ENCODE measurements at places on chromosomes 1 and 21.

DNA sequence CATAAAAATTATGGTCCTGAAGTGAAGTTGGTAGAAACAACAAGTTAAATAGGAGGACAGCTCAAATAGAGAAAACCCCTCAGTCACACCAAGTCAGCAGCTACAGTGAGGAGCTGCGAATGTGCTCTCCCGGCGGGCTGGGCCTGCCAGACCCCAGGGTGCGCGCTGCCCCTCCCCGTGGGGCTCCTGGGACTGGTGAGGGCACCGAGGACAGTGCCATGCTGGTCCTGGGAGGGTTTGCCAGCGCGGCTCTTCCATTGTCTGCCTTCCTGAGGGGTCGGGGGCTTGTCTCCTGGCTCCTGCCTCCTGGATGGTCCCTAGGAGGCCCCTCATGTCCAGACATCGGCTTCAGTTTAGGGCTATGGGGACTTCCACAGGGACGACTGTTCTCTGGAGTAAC, 121.8 kb downstream of the PCBP3 start:
- DNase-seq: no peak

DNA sequence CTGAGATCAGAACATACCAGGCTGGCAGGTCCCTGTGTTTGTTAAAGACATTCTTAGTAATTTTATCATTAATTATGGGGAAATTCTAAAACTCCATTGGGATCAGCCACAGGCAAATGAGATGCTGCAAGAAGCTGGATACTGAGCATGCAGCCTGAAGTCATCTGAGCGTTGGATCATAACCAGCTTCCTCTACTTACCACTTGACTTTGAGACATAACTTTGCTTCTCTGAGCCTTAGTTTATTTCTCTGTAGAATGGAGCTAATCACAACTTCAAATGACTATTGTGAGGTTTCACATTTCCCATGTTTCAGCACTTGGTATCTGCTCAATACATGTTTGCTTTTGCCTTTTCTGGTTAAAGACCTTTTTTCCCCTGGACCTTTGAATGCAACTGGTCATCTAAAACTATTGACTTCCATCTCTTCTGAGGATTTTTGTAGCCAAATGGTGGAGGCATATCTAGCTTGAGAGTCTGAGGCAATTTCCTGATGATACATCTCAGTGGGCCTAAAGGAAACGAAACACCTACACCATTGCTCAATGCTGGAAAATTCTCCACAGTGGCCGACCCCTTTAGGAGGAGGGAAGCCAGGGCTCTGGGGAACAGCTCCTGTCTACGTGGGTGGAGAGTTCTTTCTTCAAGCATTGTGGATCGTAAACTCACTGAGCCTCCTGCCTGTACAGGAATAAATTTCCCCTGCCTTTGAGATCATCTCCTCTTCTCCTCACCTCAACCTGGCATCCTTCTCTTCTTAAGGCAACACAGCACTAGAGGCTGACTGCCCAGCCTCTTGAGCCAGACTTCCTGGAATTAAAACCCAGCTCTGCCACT, 109.1 kb upstream of the HOOK1 start:
- no peak for DNase-seq

DNA sequence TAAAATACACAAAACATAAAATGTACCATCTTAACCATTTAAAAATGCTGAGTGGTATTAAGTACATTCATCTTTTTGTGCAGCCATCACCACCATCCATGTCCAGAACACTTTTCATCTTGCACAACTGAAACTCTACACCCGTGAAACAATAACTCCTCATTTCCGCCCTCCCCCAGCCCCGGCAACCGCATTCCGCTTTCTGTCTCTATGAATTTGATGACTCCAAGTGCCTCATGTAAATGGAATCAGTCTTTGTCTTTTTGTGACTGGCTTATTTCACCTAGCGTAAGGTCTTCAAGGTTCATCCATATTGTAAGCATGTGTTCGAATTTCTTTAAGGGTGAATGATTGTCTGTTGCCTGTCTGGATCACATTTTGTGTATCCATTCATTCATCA, 37.2 kb downstream of the SCCPDH start:
- no peak for DNase-seq

DNA sequence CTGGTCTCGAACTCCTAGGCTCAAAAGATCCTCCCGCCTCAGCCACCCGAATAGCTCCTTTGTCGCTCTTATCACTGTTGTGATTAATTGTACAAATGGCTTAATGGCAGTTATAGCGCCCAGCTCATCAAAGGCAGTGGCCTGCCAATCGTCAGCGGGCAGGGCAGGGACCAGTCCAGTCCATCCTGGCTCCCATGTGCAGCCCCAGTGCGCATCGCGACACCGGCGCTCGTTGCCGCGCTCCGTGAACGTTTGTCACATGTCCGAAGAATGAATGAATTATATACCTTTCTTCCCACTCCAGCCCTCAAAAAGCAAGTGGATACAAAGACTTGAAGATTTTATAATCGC, 18.4 kb downstream of the MTX1 start:
- peak; percentile 51 for DNase-seq

- DNase-seq: no peak
Measured at GRCh38 chr1:115539061-115539460, 102.7 kb upstream of the VANGL1 start.

- DNase-seq: no peak
Measured at GRCh38 chr21:31860851-31861250, 12.0 kb upstream of the HUNK start.

DNA sequence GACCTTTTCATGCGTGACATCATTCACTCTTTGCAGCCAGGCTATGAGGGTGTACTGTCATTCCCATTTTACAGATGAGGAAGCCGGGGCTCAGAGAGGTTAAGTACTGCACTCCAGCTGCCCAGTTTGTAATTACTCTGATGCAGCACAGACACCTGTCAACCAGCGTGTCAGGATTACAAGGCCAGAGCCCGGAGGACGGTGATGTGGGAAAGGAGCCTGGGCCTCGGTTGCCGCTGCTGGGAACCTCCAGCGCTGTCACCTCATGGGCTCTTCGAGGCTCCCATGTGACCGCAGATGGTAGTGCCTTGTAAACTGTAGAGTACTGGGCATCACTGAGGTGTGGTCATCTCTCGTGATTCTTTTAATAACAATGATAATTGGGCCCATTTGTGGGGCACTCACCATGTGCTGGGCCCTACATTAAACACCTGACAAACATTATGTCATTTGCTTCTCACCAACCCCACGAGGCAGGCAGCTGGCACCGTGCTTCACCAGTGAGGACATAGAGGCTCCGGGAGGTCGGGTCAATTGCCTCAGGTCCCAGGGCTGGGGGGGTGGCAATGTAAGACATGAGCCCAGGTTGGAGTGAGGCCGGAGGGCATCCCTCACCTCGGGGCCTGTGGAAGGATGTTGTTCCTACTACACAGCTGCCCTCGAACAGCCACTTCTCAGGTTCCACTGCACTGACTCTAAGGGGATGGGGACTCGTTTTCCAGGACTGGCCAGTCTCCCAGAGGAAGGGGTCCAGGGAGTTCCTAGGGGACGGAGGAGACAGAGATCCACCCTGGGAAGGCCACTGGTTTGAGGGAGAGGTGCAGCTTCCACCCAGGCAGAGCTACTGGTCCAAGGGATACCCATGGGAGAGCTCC, 42.8 kb upstream of the PADI1 start:
- DNase-seq: no peak

GRCh38 chr1:29390491-29391361, 154.4 kb downstream of the PTPRU start:
- DNase-seq: no peak

GRCh38 chr1:229264487-229264886, 6.4 kb upstream of the RAB4A start:
- no peak for DNase-seq

DNA sequence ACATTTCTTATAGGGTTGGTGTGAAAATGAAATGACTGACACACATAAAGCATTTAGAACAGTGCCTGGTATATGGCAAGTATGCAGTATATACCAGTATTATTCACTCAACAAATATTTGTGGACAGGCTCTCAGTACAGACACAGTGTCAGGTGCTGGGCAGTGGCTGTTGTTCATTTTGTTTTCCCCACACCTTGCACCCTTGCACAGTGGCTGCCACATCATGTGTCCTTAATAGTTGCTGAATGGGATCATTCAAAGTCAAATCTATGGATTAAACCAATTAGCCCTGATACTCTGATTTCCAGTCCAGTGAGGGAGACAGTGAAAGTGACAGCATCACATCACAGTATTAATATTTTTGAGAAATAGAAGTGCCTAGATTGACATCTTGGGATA, 2.4 kb downstream of the SLAMF1 start:
- DNase-seq: no peak

DNA sequence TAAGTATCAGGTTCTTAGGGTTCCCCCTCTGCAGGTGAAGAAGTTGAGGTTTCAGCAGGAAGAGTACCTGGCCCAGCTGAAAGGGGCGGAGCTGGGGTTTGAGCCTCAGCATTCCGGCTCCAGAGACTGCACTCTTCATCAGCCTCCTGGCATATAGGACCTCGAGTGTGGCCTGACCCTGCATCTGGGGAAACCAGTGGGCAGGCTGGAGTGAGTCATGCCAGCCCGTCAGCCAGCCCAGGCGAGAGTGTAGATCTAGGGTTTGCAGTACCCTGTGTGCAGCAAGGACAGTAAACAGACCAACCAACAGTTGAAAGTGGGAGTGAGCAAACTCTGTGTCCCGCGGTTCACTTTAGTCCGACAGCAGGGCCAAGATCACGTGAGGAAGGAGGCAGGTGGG, 14.1 kb downstream of the MFSD2A start:
- no peak for DNase-seq

DNA sequence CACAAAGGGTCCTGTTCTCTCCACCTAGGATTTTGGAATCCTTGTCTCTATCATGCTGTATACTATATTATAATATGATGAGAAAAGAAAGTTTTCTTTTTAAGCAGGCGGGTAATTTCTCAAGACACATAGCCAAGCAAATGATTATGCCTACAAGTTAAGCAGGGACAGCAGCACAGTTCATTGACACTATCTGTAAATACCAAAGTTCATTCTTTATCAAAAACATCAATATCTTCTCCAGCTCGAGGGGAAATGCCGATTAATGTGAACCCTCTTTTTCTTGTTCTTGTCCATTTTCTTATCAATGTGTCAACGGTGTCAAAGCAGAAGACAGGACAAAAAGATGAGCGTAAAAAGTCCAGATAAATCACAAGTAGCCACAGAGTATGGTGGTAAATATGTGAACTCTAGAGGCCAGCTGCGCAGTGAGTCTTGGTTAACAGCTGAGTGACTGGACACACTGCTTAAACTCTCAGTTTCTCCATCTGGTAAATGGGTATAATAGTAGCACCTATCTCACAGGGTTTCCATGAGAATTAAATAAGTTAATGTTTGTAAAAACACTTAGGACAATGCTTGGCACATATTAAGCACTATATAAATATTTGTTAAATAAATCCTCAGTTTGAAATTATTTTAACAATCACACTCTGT, 30.9 kb downstream of the LPAR3 start:
- no peak for DNase-seq

DNA sequence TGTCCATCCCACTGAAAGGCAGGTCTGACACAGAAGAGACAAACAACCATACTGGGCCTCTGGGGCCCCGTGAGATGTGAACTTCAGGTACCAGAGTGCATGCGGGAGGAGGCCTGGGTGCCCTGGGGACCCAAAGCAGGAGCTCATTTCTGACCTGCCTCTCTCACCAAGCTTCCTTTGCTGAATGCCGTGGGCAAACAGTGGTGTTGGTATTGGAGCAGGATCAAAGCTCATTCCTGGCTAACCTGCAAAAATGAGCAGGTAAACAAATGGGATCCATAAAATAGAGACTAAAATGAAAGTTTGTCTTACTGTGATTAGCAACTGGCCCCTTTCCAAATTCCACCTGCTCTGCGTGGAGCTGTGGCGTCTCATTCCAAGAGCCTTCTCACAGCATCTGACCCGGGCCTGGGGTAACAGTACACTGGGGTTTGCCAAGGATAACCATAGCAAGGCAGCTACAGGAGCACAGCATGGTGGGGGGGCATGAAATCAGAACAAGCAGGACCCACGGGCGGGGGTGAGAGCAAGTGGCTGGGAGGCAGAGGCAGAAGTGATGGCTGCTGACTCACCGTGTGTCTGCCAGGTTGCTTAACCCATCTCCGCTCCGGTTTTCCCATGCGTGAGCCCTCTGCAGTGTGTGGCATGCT, 103.6 kb downstream of the KIF26B start:
- DNase-seq: no peak

GRCh38 chr1:239816081-239816782, 275.5 kb upstream of the FMN2 start:
- DNase-seq: no peak

- DNase-seq: no peak
Measured at GRCh38 chr1:2148691-2149090, 45.9 kb downstream of the FAAP20 start.

DNA sequence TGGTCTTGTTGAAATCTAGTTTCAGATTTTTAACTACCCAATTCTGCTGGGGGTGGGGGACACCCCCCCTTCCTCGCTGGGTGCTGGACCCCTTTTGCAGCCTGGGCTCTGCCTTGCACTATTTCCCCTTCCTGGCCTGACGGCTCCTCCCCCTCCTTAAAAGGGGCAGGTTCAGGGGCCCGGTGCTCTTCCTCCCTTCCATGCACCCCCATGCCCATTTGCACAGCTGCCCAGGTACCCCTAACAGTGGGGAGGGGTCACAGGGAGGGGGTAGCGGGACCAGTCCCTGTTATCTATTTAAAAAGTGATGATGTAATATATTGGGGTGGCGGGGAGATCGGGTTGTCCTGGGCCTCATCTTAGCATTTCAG, 15.3 kb downstream of the ZBTB7B start:
- no peak for DNase-seq

DNA sequence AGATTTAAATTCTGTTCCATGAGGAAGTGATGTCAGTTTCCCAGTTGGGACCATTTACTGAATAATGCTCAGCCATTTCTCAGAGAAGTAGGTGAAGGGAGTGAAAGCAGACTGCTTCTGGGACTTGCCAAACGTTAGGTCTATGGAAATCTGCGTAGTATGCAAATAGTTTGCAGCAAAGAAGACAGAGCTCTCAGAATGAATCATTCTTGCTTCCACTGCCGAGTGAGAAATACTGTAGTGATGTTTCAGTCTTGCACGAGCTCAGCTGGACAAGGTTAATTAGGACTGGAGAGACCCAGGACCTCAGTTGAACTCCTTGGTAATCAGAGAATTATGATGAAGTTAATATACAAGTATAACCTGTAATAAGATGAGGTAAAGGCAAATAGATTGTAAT, 317.7 kb upstream of the DAB1 start:
- no peak for DNase-seq

DNA sequence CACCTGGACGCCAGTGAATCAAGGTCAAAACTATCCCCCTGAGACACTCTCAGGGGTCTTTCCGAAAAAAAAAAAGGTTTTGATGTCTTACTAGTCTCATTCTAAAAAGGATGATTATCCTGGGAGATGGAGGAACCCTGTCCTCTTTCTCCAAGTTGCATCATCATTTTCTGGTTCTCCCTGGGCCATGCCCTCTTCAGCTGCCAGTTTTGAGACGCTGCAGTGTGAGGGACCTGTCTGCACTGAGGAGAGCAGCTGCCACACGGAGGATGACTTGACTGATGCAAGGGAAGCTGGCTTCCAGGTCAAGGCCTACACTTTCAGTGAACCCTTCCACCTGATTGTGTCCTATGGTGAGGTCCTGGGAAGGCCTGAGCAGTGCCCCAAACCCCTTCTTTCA, 3.5 kb downstream of the FCRLA start:
- no peak for DNase-seq

- no peak for DNase-seq
Measured at GRCh38 chr1:44786841-44787426, 1.0 kb downstream of the BEST4 start.

Data from stimulated activated CD8-positive, alpha-beta memory T cell treated with anti-CD3 and anti-CD28 coated beads, Interleukin-4, amount 100 ng/mL, for 24 hours (primary cell).